NCI-H460 (cell line): ENCODE measurements at places on chromosomes 6 and 20. TPM values are rescaled to one million over a fixed set of nuclear protein-coding genes. Genes with fewer than 3 reads are reported as not detected.

The MRPL2 gene
- 24.6 and 38.1 TPM in 2 replicates for total RNA-seq

DNA sequence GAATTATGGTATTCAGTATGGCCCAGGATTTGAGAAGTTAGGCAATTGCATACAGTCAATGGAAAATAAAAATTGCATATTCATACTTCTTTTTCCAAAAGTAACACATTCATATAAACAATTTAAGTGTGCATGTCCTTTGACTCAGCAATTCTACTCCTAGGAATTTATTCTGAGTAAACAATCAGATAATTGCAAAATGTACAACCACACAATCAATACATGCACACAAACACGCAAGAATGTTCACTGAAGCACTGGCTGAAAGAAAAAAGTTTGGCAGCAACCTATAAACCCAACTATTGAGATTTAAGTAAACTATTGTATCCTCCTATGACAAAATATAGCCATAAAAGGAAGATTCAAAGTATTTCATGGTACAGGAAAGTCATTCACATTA is 1.6 kb downstream of the CYP39A1 start:
- no peak for DNase-seq

The EPHA7 gene
- 0.02 and 0.06 TPM in 2 replicates for total RNA-seq

GRCh38 chr6:154593122-154593521 is 82.6 kb upstream of the CNKSR3 start:
- no peak for DNase-seq

The NT5E gene
- total RNA-seq = 62.1 and 70.0 TPM in 2 replicates

The RFX6 gene
- total RNA-seq = not detected in 2 replicates

DNA sequence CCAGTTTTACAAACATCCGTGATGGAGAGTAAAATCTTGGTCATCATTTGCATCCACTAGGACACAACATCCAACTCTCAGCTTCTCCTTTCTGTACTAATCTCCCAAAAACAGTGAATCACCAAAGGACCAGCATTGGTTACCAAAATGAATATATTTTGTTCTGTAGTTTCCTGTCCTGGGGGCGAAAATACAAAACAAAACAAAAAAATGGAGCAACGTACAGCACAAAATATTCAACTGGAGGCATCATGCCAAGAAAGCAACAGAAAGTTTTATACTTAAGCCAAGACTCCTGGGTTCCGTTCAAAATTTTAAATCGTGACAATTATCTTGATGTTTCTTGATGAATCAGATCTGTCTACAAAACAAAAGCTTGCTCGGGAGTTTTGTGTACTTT is 126.6 kb upstream of the CCDC28A start:
- DNase-seq = no peak

GRCh38 chr6:7108196-7108963 is 619 bp downstream of the RREB1 start:
- no peak for DNase-seq
